ENCODE measurements at places on chromosomes 6 and 20. TPM values are rescaled to one million over a fixed set of nuclear protein-coding genes. Genes with fewer than 3 reads are reported as not detected.

Gene DLK2
- 3.3 TPM for total RNA-seq

Gene LHFPL5
- not detected for total RNA-seq

Gene PDYN
- total RNA-seq = 0.19 TPM

Gene SLC32A1
- not detected for total RNA-seq

Gene COL9A1
- 0.31 TPM for total RNA-seq

Gene PACSIN1
- total RNA-seq = 12.5 TPM

Gene GSTA2
- total RNA-seq = 25.3 TPM

Gene RNF144B
- total RNA-seq = 10.8 TPM

Gene LRRC73
- total RNA-seq = 1.5 TPM

Gene FLRT3
- 75.7 TPM for total RNA-seq

Gene MOXD1
- total RNA-seq = 3.7 TPM

Gene RRP36
- total RNA-seq = 51.7 TPM

Gene CD24
- 1,512 TPM for total RNA-seq

Gene TP53TG5
- total RNA-seq = not detected
